ENCODE measurements at places on chromosomes 1 and 21. TPM values are rescaled to one million over a fixed set of nuclear protein-coding genes. Genes with fewer than 3 reads are reported as not detected.
A peak's percentile ranks its signal among the peaks of the same experiment; 100 is the strongest.

SPATA1 gene
- 1.3 TPM for total RNA-seq

OR14K1 gene
- total RNA-seq: not detected

CD34 gene
- 3.1 TPM for total RNA-seq

WNT9A gene
- total RNA-seq: 3.3 TPM

PTGER3 gene
- total RNA-seq: 1.2 TPM

CSMD2 gene
- 0.05 TPM for total RNA-seq

- DNase-seq: no peak
Measured at GRCh38 chr1:44147582-44147981, 6.2 kb upstream of the KLF18 start.

DNA sequence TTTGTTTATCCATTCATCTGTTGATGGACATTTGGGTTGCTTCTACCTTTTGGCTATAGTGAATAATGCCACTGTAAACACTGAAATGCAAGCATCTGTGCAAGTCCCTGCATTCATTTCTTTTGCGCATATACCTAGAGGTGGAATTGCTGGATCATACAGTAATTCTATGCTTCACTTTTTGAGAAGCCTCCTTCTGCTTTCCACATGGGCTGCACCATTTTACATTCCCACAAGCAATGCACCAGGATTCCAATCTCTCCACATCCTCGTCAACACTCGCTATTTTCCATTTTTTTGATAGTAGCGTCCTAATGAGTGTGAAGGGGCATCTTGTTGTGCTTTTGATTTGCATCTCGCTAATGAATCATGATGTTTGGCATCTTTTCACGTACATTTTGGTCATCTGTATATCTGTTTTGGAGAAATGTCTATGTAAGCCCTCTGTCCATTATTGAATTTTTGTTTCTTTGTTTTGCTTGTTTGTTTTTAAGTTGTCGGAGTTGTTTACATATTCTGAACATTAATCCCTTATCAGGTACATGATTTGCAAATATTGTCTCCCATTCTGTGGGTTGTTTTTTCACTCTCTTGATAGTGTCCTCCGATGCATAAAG lies 335.4 kb downstream of the RRAGC start:
- no peak for DNase-seq

DNA sequence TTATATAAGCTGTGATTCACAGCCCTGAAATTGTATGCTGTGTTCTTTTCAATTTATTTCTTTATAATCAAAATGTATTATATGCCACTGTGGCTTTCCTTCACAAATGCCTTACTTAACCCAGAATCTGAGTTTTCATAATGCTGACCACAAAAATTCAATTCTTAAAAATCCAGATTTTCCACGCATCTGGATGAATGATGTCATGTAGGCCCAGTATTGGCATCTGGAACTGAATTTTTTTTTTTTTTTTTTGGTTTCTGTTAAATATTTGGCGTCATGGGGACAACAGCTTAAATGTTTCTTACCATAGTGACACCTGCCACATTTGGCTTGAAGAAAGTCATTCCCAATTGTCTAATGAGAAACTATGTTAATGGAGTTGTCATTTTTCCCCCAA lies 296.8 kb downstream of the TM2D1 start:
- no peak for DNase-seq

GRCh38 chr1:180217006-180217405 lies 13.1 kb upstream of the LHX4 start:
- DNase-seq: no peak

DNA sequence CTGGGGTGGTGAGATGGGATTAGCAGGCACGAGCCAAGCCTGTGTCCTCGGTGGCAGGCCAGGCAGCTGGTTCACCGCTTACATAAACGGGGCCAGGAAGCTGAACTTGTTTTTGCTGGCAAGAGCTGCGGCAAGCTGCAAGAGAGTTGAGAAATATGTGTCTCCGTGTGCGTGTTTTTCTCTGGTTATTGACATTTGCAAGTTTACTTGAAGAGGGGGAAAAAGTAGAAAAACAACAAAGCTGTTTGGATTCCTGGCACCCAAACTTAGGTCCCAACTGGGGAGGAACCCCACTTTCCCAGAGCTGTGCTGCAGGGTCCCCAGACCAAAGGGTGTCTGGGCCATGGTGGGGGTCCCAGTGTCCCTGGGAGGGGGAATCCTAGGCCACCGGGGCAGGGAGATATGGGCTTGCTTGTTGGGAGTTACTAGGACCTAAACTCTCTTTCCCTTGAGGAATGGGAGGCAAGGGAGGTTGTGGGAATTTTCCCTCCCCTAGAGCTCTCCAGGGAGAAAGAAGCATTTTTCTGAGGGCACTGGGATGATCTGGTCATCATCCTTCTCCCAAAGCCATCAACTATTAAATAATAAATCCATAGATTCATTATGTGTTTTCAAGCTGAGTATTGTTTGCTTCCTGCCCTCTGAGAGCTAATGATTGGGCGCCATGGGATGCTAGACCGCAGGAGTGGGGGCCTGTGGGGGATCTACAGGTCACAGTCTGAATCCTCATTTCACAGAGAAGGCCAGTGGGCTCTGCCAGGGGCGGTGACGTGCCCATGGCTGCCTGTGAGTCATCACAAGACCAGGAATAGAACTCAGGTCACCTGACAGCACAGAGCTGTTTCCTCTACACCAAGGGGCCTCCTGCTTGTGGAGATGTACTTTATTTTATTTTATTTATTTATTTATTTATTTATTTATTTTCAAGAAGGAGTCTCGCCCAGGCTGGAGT lies 14.8 kb downstream of the IL6R start:
- DNase-seq: peak; percentile 73

DNA sequence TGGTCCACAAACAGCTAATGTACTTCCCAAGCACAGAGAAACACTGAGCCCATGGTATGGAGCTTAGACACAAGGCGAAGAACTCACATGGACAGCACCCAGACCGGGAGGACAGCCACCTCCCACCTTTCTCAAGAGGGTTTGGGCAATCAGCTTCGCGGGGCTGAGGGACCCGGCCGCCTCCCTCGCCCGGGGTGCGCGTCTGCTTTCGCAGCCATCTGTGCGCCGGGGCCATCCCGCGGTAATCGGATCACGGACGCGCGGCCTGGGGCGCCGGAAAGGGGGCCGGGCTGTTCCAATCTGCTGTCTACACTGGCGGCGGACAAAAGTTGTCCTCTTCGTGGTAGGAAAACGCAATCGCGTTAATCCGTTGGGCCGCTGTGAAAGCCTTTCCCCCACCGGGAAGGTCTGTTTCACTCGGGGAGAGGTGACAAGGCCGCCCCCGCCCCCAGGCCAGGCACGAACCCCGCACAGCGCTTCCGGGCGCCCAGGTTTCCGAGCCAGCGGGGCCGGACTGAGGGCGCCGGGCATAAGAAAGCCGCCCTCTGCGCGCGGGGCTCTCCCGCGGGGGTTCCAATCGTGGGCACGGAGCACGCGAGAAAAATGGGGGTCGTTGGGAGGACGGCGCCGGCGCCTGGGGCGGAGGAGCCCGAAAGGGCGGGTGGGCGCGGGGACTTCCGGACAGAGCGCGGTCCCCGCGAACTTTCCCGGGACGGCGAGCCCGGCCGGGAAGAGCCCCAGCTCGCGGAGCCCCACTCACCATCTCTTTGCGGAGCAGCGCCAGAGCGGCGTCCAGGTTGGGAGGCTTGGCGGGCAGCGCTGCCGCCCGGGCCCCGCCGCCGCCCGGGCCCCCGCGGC lies 664 bp downstream of the FAM89A start:
- DNase-seq: peak; percentile 34

DNA sequence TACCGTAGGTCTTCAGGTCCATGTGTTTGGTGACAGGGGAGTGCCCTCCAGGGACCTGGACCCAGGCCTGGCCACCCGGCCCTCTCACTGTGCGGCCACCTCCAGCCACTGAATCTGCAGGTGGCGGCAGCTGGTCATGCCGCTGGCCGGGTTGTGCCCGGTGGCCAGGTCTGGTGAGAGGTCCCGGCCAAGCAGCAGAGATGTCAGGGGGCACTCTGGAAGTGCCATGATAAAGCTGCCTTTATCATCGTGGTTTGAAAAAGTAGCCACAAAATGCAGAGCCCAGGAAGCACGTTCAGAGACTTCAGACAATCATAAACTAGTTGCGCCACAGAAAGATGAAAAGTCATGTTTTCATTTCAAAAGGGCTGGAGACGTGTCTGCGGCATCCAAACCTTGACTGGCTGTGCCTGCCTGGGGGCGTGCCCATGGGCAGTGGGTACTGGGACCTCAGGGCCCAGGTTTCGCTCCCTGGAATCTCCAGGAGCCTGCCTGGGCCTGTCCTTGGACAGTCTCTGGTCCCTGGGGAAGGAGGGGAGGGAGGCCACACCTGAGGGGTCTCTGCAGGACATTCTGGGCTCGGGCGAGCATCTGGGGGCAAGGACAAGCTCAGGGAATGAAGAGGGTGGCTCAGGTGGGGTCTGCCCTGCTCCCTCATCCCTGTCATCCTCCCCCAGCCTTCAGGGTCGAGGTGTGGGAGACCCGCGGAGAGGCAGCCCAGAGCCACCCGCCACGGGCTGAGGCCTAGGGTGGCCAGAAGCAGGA lies 44.9 kb downstream of the COL18A1 start:
- DNase-seq: no peak

- no peak for DNase-seq
Measured at GRCh38 chr1:45327644-45328515, 1.2 kb downstream of the HPDL start.

All from colonic mucosa (tissue), 4 donors.